ENCODE measurements at places on chromosomes 5 and 9.

GRCh38 chr9:33223696-33224095, 16.3 kb upstream of the SPINK4 start:
- no peak for DNase-seq

- peak; percentile 60 for DNase-seq
Measured at GRCh38 chr5:172902497-172903472, 56.4 kb upstream of the RPL26L1 start.

GRCh38 chr5:175920231-175920811, 47.8 kb downstream of the THOC3 start:
- DNase-seq = no peak

DNA sequence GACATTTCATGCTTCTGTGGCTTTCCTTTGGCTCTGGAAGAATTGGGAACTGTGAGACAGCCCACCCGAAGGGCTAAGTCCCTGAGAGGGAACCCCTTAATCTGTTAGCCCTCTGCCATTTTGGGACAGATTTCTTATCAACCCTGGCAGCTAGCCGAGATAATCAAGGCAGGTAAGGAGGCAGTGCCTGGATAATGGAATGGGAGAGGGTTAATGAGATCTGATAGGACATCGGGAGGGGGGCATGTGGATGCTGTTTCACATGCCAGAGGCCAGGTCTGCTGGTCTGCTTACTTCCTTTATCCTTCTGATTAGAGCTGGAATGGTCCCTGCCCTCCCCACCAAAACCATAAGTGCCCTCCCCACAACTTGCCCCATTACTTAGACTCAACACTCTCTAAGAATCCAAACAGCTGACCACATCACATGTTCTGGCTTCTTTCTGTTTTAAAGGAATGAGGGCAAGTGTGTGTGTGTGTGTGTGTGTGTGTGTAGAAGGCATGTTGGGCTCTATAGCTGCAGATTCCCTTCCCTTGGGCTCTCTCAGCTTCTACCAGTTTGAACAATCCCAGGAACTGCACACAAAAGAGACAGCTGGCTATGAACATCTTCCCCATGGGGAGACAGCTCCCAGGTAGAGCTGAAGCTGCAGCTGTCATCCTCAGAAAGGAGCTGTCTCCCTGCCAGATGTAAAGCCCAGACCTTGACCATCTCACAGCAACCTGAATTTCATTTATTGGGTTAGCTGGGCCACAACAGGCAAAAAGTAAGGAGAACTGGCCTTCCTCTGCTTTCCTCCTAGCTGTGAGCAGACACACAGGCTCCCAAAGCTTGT, 221.3 kb downstream of the PIK3R1 start:
- DNase-seq = no peak

- DNase-seq = no peak
Measured at GRCh38 chr9:120951960-120952618, 25.5 kb upstream of the TRAF1 start.

DNA sequence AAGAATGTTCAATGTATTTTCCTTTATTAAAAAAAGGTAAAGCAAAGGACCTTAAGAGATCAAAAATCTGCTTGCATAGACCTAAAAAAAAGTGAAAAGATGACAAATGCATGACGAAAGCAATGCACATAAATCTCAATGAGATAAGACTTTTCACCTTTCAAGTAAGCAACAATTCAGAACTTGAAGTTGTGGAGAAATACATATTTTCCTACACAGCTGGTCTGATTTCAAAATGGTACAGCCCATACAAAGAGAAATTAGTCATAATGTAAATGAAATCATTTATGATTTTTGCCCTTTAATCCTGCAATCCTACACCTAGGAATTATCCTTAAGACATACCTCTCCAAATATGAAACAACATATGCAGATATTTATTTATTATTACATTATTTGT, 568.0 kb downstream of the ANXA1 start:
- no peak for DNase-seq

- DNase-seq = peak; percentile 80
Measured at GRCh38 chr5:144205141-144205551, 34.5 kb downstream of the KCTD16 start.

DNA sequence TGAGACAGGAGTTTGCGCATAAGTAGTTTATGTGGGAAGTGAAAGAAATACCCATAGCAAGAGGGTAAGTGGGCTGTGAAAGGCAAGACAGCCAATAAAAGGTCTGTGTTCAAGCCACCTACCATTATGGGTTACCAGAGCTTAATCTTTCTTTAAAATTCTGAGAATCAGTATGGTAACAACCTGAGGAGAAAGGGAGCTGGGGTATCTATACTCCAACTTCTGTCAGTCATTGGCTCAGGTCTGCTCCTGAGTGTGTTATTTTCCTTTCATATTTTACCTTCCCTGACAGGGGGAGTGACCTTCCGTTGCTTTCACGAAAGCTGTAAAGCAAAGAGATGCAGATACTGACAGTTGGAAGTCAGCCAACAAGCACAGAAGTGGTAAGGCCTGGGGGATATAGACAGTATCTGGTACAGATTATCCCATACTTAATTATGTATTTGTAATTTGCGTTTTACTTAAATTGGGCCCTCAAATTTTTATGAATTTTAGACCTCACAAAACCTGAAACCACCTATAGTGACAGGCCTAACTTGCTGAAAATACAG, 233.4 kb downstream of the RAB3C start:
- DNase-seq = no peak

DNA sequence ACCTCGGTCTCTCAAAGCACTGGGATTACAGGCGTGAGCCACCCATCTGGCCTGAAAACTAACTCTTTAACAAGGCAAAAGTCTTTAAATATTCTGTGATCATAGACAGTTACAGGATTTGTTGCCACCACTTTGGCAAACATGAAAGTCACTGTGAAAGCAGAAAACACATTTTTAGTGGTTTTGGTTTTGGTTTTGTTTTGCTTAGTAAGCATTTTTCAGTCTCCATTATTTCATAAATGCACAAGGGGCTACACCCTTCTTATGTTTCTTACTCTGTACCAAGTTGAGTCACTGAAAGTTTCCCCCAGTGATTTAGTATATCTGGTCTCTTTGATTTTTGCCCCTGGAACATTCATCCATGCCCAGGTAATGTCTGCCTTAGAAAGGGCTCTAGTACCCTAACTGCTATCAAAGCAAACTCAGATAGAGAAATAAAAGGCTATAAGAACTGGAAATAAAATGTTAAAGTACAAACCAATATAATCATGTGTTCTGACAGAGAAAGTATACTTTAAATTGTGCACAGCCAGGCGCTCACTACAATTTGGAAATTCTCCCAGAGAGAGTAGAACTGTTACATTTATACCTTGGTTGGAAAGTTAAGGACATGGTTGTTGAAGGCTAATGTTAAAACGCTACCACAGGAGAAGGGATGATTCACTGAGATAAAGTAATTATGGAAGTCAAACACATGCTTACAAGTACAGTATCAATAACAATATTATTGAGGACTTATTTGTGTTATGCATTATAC, 1022.5 kb upstream of the DMAC1 start:
- DNase-seq = no peak

DNA sequence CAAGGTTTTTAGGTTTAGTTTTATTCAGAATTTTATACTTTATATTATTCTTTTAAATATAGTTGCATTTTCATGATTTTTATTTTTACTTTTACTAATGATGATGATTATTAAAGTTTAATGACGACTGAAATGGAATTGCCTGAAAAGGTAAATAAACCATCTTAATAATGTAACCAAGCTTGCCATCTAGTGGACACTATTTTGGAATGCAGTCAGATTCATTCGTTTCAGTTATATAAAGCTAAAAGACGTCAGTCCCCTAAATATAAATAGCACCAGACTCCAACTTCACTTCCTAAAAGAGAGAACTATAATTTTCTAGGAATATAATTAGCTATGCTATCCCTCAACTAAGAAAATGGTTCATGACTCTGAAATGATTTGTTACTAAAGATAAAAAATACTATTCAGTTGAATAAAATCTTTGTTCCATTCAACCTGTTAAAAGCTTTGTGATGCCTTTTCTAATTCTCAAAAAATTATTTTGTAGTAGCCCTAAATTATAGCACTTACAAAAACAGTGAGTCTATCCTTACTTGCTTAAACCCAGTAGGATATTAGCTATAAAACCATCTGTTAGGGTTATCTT, 19.9 kb downstream of the ABITRAM start:
- peak; percentile 58 for DNase-seq

GRCh38 chr9:133759946-133760345, 21.8 kb upstream of the SARDH start:
- DNase-seq = no peak

- DNase-seq = no peak
Measured at GRCh38 chr5:142346706-142347105, 21.9 kb upstream of the SPRY4 start.

- DNase-seq = peak; percentile 20
Measured at GRCh38 chr5:73412597-73412988, 36.0 kb downstream of the FOXD1 start.

DNA sequence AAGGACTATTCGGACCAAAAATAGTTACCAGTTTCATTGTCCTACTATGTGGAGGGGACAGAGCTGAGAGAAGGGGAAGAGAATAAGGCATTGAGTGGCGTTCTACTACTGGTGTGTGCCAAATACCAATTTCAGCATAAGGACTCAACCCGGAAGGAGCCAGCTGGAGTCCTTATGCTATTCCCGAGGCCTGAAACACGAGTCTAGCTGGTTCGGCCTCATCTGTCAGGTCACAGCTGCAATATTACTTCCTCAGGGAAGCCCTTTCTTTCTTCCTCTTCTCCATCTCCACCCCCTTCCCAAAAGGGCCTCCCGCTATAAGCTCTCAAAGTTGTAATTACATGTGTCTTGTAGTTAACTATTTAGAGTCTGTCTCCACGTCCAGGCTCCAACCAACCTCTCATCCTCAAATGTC, 20.5 kb upstream of the FER start:
- peak; percentile 30 for DNase-seq

DNA sequence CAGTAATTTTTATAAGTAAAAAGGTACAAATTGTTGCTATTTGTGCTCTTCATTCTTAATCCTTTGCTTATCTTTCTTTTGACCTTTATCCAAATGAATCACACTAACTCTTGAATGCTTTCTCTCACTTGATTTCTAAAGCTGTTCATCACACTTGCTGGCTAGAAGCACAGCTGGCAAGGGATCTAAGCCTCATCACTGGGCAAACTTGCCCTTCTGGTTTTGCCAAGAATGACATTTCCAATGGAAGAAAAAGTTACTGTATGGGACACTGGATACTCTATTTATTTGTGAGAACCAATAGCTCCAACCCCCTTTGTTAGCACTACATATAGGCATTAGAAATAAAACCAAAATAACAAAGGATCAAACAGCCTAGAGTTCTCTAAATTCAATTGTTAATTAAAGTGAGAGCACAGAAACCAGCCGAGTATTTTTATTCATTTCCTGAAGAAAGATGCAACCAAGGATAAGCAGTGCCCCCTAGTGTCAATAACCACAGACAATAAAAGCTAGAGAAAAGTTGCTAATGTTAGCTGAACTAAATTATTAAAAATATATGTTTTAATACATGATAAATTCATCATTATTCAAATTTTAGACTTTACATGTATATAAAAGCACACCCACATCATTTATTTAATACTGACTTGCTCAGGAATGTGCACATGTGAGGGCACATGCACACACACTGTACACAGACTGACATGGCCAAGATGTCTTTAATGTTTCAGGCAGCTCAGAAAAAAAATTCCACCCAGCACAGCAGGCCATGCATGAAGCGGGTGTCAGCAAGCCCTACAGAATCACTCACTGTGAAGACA, 59.8 kb upstream of the POU5F2 start:
- peak; percentile 83 for DNase-seq

DNA sequence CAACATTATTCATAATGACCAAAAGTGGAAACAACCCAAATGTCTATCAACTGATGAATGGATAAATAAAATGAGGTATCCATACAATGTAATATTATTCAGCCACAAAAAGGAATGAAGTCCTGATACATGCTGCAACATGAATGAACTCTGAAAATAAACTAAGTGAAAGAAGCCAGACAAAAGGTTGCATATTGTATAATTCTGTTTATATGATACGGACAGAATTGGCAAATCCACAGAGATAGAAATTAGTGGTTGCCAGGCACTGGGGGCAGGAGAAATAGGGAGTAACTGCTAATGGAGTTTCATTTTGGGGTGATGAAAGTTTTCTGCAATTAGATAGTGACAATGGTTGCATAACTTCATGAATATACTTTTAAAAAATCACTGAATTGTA, 47.0 kb downstream of the KIF24 start:
- no peak for DNase-seq

DNA sequence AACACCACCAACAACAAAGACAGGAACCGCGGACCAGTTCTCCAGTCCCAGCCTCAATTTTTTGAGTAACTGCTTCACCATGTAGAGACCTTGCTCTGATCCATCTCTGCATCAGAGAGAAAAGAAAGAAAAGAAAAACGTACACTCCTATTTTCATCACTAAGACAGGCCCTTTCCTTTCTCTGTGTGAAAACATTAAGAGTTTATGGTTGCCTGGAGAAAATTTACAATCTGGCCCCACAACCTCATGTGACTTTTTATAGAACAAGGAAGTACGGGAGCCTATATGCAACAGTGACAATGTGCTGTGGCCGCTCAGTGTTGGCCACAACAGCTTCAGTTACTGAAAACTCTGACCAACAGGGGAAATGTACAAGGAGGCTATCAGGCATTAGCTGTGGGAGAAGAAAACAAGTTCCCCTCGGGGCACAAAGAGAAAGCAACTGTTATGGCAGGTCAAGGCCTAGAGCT, 272.9 kb upstream of the PTGER4 start:
- DNase-seq = no peak

DNA sequence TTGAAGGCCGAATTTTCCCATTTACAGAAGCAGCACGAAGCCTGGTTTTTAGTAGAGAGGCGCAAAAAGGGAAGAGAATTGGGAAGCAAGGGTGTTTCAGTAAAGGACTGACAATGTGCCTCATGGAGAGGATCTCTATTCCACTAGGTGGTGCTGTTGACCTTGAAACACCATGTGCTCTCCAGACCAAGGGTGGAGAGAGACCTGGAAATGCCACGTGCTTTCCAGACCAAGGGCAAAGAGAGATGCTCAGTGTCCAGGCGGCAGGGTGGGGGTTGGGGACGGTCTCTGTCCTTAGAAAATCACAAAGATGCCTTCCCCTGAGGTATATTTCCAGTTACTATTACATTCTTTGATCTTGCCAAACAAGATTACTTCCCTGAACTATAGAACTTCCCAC, 425.3 kb downstream of the CSNK1G3 start:
- DNase-seq = peak; percentile 91

GRCh38 chr5:16618138-16618897, 1.5 kb upstream of the RETREG1 start:
- DNase-seq = peak; percentile 7

All from GM23338 (cell line).